ENCODE measurements at places on chromosomes 13 and 19.
A peak's percentile ranks its signal among the peaks of the same experiment; 100 is the strongest.

DNA sequence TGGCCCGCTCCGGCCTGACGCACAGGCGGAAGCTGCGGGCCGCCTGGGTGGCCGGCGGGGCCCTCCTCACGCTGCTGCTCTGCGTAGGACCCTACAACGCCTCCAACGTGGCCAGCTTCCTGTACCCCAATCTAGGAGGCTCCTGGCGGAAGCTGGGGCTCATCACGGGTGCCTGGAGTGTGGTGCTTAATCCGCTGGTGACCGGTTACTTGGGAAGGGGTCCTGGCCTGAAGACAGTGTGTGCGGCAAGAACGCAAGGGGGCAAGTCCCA, 4.4 kb downstream of the FFAR1 start:
- no peak for DNase-seq
- no peaks in the 10 kb centered on the region for H3K27me3 ChIP-seq
- H3K27ac ChIP-seq: no peak overlapping the region
- no peaks in the 10 kb centered on the region for H3K36me3 ChIP-seq

GRCh38 chr13:50124536-50125303, 109.5 kb downstream of the KCNRG start:
- H3K4me1 ChIP-seq: peaks cover 74% of the 10 kb centered on the region
- no peaks in the 10 kb centered on the region for H3K36me3 ChIP-seq
- H3K27me3 ChIP-seq: no peaks in the 10 kb centered on the region
- H3K4me3 ChIP-seq: peak overlapping the region; percentile 99
- H3K27ac ChIP-seq: peak overlapping the region; percentile 99
- DNase-seq: peak; percentile 94

DNA sequence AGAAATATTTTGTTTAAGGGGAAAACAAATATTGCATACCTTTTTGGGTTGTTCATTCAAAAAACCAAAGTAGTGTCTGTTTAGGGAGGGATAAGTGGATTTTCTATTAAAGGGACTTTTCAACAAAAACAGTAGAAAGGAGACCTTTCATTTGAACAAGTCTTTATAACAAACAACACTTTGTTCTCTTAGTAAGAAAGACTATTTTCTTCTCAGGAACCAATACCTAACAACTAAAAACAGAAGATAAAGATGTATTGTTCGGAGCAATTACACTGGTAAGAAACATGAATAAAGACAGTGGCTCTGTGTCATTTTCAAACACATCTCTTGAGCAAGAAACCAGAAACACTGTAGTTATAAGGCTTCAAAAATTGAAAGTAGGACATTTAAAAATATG, 1610.1 kb upstream of the PCDH20 start:
- DNase-seq: no peak
- no peak overlapping the region for H3K4me3 ChIP-seq
- no peaks in the 10 kb centered on the region for H3K27me3 ChIP-seq

DNA sequence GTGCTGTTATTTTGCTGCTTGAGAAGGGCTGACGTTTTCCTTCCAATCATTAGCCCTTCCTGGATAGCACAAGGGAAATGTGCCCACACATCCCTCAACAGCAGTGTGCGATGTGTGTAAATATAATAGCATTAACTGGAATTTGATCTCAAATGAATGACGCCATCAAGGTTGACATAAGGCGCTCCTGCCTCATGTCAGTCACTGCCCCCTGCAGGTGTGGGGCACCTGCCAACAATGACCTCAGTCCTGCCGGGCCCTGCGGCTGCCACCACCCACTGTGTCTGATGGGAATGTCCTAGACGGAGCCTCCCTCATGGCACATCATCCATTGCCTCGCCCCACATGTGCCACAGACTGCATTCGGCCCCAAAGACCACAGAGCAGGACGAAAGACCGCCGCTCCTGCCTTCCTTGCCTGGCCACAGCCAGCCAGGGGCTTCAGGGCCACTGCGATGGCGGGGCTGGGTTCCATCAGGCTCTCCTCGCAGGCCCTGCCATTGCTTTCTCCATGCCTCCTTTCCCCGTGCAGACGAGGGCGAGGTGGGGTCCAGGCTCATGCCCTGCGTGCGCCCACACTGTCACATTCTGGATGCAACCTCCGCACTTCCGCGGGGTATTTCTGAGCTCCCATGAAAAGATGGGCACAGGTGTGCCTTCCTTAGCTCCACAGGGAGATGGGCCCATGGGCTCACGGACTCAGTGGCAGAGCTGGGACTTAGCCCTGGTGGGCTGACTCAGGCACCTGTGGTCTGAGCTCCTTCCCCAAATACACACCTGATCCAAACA, 146.7 kb downstream of the SOX1 start:
- no peak overlapping the region for H3K4me3 ChIP-seq
- DNase-seq: no peak
- H3K27ac ChIP-seq: no peak overlapping the region
- no peaks in the 10 kb centered on the region for H3K36me3 ChIP-seq
- H3K27me3 ChIP-seq: no peaks in the 10 kb centered on the region

GRCh38 chr13:35770756-35771297, 294.3 kb upstream of the MAB21L1 start:
- no peak overlapping the region for H3K27ac ChIP-seq
- H3K27me3 ChIP-seq: no peaks in the 10 kb centered on the region
- no peaks in the 10 kb centered on the region for H3K36me3 ChIP-seq
- no peak overlapping the region for H3K4me3 ChIP-seq

DNA sequence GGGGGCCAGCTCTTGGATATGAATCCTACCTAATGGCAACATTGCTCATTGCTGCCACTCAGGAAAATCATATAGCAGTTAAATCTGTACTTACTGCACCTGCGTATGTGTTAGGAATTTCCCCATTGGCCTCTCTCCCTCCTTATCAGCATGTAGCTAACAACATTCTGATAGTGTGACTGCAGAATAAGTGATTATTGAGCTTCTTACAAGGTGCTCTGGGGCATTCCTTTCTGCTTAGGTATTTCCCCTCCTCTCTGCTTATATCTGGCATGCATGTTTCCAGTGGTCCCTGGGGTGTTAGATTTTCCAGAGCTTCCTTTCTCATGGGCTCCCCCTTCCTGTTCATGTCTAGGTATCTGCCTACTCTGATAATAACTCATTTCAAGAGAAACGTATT, 414.1 kb upstream of the SLITRK1 start:
- H3K4me1 ChIP-seq: no peaks in the 10 kb centered on the region
- H3K4me3 ChIP-seq: no peak overlapping the region
- H3K27ac ChIP-seq: no peak overlapping the region
- DNase-seq: no peak

- H3K36me3 ChIP-seq: no peaks in the 10 kb centered on the region
- no peak overlapping the region for H3K27ac ChIP-seq
- H3K4me3 ChIP-seq: no peak overlapping the region
- DNase-seq: no peak
- no peaks in the 10 kb centered on the region for H3K27me3 ChIP-seq
- H3K4me1 ChIP-seq: no peaks in the 10 kb centered on the region
Observed at GRCh38 chr19:8081569-8082550, 29.3 kb downstream of the CCL25 start.

- H3K36me3 ChIP-seq: no peaks in the 10 kb centered on the region
- peaks cover 6% of the 10 kb centered on the region for H3K4me1 ChIP-seq
- no peaks in the 10 kb centered on the region for H3K27me3 ChIP-seq
- DNase-seq: no peak
- no peak overlapping the region for H3K4me3 ChIP-seq
Observed at GRCh38 chr19:6069268-6069791, 41.0 kb downstream of the RFX2 start.

- H3K36me3 ChIP-seq: no peaks in the 10 kb centered on the region
- DNase-seq: no peak
- H3K27me3 ChIP-seq: no peaks in the 10 kb centered on the region
- H3K4me1 ChIP-seq: no peaks in the 10 kb centered on the region
- H3K4me3 ChIP-seq: no peak overlapping the region
Observed at GRCh38 chr13:88526186-88526852, 855.1 kb downstream of the SLITRK5 start.

- H3K27ac ChIP-seq: no peak overlapping the region
- no peaks in the 10 kb centered on the region for H3K27me3 ChIP-seq
Observed at GRCh38 chr19:46347985-46348384, 1.1 kb downstream of the PPP5C start.

GRCh38 chr13:33087091-33087490, 70.9 kb downstream of the KL start:
- no peak overlapping the region for H3K4me3 ChIP-seq
- H3K27ac ChIP-seq: no peak overlapping the region
- no peak for DNase-seq
- no peaks in the 10 kb centered on the region for H3K4me1 ChIP-seq
- no peaks in the 10 kb centered on the region for H3K36me3 ChIP-seq
